ENCODE measurements at places on chromosomes 7 and 10. TPM values are rescaled to one million over a fixed set of nuclear protein-coding genes. Genes with fewer than 3 reads are reported as not detected.

PRSS2 gene
- total RNA-seq, result not detected

PKD2L1 gene
- total RNA-seq, result not detected

DNA sequence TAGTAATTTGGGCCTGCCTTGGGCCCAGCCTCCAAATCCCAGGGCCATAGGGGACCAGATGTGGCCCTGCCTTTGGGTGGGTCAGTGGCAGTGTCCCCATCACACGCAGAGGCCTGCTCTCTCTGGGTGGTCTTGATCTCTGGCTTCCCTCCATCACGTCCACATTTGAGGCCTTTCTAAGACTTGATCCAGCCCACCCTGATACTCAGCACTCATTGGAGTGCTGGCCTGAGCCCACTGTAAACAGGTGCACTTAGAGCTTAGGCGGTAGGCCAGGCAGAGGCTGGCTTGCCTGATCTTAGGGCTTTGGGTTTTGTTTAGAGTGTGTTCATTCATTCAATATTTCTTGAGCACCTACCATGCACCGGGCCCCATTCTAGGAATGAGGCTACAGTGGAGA is 52.6 kb downstream of the TBATA start:
- H3K27me3 ChIP-seq, result no peaks in the 10 kb centered on the region
- no peaks in the 10 kb centered on the region for H3K36me3 ChIP-seq
- no peaks in the 10 kb centered on the region for H3K4me1 ChIP-seq
- H3K4me3 ChIP-seq, result no peak overlapping the region

DNA sequence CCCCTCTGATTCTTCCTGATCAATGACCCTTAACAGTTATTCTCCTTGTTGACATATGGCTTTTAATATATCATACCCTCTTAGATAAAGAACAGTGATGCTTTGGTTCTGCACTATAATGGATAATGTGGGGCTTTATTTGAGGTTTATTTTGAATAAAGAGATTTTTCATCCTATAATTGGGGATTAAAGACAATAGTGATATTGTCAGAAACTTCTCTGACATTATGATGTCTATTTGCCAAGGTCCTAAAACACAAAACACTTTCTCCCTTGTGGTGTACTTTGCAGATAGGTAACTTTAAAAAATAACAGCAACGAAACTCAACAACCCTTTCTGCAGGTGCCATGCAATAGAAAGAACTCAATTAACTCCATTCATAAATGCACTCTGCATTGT is 243.6 kb upstream of the RHOBTB1 start:
- H3K4me3 ChIP-seq, result no peak overlapping the region
- H3K36me3 ChIP-seq, result no peaks in the 10 kb centered on the region
- H3K27me3 ChIP-seq, result no peaks in the 10 kb centered on the region
- DNase-seq, result no peak

HECW1 gene
- 1.9 TPM for total RNA-seq

GRCh38 chr10:4093438-4093837 is 308.4 kb upstream of the KLF6 start:
- H3K4me1 ChIP-seq, result no peaks in the 10 kb centered on the region
- H3K4me3 ChIP-seq, result no peak overlapping the region
- H3K27me3 ChIP-seq, result no peaks in the 10 kb centered on the region
- H3K27ac ChIP-seq, result no peak overlapping the region

YAE1 gene
- total RNA-seq, result 15.1 TPM

DNA sequence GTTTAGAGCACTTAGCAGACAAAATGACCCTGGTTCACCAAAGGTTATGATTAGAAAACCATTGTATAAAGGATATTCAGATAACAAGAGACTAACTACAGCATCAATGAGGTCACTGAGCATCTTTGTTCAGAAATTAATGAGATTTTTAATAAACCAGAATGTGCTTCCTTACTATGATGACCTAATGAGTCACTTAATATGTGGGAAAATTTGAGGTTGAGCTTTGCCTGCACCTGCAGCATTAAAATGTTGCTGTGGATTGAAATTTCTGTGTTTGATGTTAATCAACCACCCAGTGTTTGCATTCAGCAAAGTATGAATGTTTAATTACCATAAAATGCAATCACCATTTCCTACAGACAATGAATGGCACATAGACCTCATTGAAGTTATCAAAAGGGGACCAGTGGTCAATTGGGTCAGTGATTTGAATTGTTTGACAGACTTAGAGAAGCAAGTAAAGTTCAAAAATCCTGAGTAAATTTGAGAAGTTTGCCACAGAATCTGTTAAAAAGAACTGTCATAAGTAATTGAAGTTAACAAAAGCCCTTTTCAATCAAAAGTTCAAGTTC is 45.8 kb downstream of the EXOC6 start:
- no peak for DNase-seq
- H3K4me1 ChIP-seq, result peaks cover 6% of the 10 kb centered on the region
- no peak overlapping the region for H3K27ac ChIP-seq
- no peaks in the 10 kb centered on the region for H3K27me3 ChIP-seq
- H3K36me3 ChIP-seq, result peaks cover 4% of the 10 kb centered on the region
- no peak overlapping the region for H3K4me3 ChIP-seq

GRCh38 chr10:113341138-113341537 is 211.7 kb upstream of the HABP2 start:
- H3K27me3 ChIP-seq, result no peaks in the 10 kb centered on the region
- no peak for DNase-seq
- no peak overlapping the region for H3K4me3 ChIP-seq
- H3K4me1 ChIP-seq, result no peaks in the 10 kb centered on the region
- H3K36me3 ChIP-seq, result no peaks in the 10 kb centered on the region

CARD11 gene
- total RNA-seq, result 0.39 TPM

PAX2 gene
- total RNA-seq, result not detected

- H3K27ac ChIP-seq, result no peak overlapping the region
- no peak for DNase-seq
- no peak overlapping the region for H3K4me3 ChIP-seq
- H3K36me3 ChIP-seq, result no peaks in the 10 kb centered on the region
Observed at GRCh38 chr10:47029181-47030009, 118.2 kb downstream of the PTPN20 start.

GRCh38 chr7:96236198-96237039 is 85.5 kb downstream of the SLC25A13 start:
- H3K27me3 ChIP-seq, result no peaks in the 10 kb centered on the region
- H3K27ac ChIP-seq, result no peak overlapping the region
- peaks cover 23% of the 10 kb centered on the region for H3K4me1 ChIP-seq
- H3K36me3 ChIP-seq, result no peaks in the 10 kb centered on the region

GRCh38 chr10:21534604-21535493 is 817 bp downstream of the MLLT10 start:
- peaks cover 32% of the 10 kb centered on the region for H3K4me1 ChIP-seq
- H3K27me3 ChIP-seq, result no peaks in the 10 kb centered on the region
- H3K27ac ChIP-seq, result peak overlapping the region; percentile 99
- H3K36me3 ChIP-seq, result peaks cover 36% of the 10 kb centered on the region
- H3K4me3 ChIP-seq, result peak overlapping the region; percentile 84

DNA sequence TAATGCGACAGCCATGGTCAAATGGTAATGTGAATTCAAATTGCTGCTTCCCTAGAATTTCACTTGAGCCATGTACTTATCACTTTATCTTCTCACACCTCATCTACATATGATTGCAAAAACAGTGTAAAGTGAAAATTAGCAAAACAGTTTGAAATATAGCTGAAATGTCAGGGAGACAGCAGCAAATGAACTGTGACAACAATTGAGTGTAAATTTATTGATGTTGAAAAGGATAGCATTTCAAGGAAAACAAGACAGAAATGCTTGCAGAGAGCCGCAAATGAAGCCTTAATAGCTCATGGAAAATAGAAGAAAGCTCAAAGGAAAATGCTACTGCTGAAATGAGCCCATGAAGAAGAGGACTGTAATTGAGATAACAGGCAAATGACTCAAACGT is 516.2 kb upstream of the POT1 start:
- H3K27ac ChIP-seq, result no peak overlapping the region
- no peak for DNase-seq
- no peaks in the 10 kb centered on the region for H3K27me3 ChIP-seq

- H3K36me3 ChIP-seq, result no peaks in the 10 kb centered on the region
- no peak overlapping the region for H3K4me3 ChIP-seq
- no peak overlapping the region for H3K27ac ChIP-seq
- no peaks in the 10 kb centered on the region for H3K27me3 ChIP-seq
Observed at GRCh38 chr7:131365838-131366237, 38.2 kb downstream of the MKLN1 start.

- H3K27ac ChIP-seq, result no peak overlapping the region
- no peaks in the 10 kb centered on the region for H3K4me1 ChIP-seq
- no peak overlapping the region for H3K4me3 ChIP-seq
- no peaks in the 10 kb centered on the region for H3K27me3 ChIP-seq
Observed at GRCh38 chr10:124575107-124576035, 113.7 kb downstream of the LHPP start.

GRCh38 chr7:105849122-105849855 is 27.1 kb downstream of the ATXN7L1 start:
- H3K4me1 ChIP-seq, result no peaks in the 10 kb centered on the region
- H3K27ac ChIP-seq, result no peak overlapping the region
- no peaks in the 10 kb centered on the region for H3K36me3 ChIP-seq

DNA sequence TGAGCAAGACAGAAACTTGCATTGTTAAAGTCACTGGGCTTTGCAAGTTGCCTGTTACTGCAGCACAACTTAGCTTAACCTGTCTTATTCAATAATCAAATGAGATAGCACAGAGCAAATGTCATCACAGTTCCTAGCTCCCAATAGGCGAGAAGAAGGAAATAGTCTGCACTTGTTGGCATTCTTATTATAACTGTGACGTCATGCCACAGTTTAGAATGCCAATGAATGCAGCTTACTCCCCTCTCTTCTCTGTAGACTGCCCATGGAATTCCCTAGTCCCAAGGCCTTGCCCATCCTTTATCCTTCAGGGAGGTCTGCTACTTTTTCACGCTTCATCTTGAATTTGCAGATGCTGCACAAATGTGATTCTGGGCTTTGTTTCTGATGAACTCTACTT is 1094.9 kb upstream of the AUTS2 start:
- no peak overlapping the region for H3K4me3 ChIP-seq
- H3K27ac ChIP-seq, result no peak overlapping the region
- no peaks in the 10 kb centered on the region for H3K36me3 ChIP-seq
- H3K27me3 ChIP-seq, result peaks cover 3% of the 10 kb centered on the region
- DNase-seq, result no peak
- H3K4me1 ChIP-seq, result no peaks in the 10 kb centered on the region

GRCh38 chr10:124595143-124595883 is 133.7 kb downstream of the LHPP start:
- no peaks in the 10 kb centered on the region for H3K4me1 ChIP-seq
- DNase-seq, result no peak
- no peaks in the 10 kb centered on the region for H3K36me3 ChIP-seq
- H3K27me3 ChIP-seq, result no peaks in the 10 kb centered on the region

DNA sequence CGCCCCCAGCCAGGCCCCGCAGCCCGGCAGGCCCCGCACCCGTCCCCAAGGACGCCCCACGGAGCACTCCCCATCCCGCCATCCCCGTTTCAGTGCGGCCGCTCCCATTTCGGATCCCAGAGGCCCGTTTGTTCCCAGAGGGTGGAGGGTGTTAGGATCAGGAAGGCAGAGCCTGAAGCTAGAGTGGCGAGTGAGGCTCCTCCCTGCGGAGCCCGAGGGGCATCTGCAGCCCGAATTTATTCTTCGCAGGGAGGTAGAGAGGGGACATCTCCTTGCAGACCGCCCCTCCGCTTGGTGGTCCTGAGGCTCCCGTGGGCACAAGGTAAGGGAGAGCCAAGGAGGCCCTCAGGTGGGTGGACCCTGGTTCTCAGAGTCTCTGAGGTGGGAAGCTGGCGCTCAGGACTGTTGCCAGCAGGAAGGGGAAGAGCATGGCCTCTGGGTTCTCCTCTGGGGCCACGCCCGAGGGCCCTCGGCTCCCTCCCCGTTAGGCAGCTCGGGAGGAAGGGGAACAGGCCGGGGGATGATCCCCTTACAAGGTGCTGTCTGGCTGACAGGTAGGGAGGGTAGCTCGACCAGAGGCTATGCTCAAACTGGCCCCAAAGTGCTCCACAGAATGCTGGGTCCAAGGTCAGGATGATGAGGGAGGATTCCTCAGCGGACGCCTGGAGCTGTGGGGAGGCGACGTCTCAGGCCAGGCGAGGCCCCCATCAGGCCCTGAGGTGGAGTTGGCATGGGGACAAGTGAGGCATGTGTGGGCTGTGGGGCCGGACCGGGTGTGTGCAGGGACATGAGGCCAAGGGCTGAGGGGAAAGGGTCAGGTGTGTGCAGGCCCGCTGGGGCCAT is 17.4 kb downstream of the POLL start:
- H3K4me1 ChIP-seq, result no peaks in the 10 kb centered on the region
- peaks cover 43% of the 10 kb centered on the region for H3K27me3 ChIP-seq
- DNase-seq, result no peak
- no peak overlapping the region for H3K27ac ChIP-seq
- H3K4me3 ChIP-seq, result peak overlapping the region; percentile 76
- H3K36me3 ChIP-seq, result no peaks in the 10 kb centered on the region

RBP4 gene
- total RNA-seq, result 1.3 TPM

All from psoas muscle (tissue), 8 donors.